ENCODE measurements at places on chromosomes 6 and 20.

DNA sequence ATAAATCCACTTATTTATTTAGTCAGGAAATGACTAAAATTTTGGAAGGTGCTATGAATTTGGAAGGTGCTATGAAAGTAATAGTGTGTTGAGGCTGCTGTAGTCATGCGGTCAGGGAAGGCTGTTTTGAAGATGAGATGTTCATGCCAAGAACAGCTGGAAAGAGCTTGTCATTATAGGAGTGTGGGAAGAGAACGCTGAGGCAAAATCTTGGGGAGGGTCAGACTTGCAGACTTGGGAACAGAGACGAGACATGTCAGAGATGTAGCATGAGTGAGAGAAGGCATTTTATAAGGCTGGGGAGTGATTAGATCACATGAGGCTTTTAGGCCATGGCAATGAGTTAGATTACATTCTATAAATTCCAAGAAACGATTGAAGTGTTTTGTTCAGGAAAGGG is 124.0 kb upstream of the B3GAT2 start:
- no peak for DNase-seq

DNA sequence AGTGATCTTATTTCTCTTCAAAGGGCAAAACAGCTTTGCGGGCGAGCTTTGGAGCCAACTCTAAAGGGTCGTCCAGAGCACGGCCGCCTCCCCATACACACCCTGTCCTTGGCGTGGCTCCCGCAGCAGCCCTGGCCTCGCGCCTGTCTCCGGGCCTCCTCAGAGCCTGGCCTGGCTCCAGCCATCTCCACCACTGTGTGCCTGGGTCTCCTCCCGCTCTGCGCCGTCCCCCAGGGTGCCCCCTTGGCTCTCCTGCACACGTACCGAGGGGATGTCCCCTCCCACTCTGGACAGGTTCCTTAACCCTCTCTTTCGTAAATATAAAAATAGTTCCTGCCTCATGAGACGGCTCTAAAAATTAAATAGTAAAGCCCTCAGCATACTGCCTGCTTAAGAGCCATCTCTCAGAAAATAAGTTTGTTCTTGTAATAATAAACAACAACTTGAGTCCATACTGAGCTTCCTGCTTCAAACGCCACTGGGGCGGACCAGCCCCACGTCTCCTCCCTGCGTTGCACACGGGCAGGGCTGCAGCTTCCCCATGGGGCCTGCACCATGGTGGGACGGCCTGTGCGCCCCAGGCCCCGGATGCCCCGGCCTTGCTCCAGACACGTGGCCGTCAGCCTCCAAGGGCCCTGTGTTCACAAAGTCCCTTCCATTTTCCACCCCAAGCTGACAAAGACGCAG is 226.2 kb downstream of the TTLL2 start:
- DNase-seq: no peak

- DNase-seq: no peak
These were observed 210.2 kb downstream of the KHDRBS2 start for GRCh38 chr6:62075869-62076268.

GRCh38 chr6:89025633-89026032 is 54.9 kb upstream of the PNRC1 start:
- DNase-seq: no peak

DNA sequence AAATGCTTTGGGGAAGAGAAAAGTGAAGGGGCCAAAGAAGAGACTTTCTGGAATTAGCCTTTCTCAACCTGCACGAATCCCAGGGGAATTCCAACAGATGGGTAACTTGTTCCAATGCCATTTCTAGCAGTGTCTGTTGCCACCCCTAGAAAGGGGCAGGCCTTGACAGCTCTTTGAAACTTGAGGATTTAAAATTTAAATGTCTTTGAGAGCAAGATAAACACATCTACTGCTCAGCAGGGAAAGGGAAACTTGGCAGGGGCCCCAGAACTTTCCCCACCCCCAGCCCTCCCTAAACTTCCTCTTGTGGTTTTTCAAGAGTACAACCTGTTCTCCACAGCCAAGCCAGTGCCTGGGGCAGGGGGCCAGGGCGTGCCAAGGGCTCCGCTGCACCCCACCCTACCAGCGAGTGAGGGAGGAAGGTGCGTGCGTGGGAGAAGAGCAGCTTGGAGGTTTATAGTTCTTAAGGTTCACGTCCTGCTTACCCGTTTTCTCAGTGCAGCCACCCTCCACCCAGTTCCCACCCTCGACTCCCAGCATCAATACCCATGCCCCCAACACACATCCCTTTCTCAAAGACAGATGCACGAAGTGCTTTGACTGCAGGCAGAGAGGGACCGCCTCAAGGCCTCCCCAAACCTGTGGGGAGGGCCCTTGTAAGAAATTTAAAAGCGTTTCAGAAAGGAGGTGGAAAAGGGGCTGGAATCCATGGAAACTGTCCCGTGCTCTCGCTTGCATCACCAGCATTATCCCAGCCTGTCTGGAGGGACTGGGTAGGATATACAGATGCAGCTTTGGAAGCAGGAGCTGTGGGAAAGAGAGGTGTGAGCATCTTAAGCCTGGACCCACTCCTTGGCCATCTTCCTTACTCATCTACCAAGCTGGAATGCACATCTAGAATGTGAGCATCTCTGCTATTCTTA is 4.5 kb upstream of the TAF8 start:
- DNase-seq: peak; percentile 69

- no peak for DNase-seq
These were observed 516 bp downstream of the TMEM151B start for GRCh38 chr6:44270526-44271405.

GRCh38 chr6:143053856-143054255 is 6.8 kb upstream of the AIG1 start:
- DNase-seq: no peak

GRCh38 chr6:106081715-106082114 is 4.4 kb upstream of the PRDM1 start:
- no peak for DNase-seq

GRCh38 chr6:11391934-11392777 is 145.4 kb upstream of the TMEM170B start:
- DNase-seq: no peak

GRCh38 chr6:10747251-10747972 is at the start of gene TMEM14B:
Gene TMEM14B (plus strand): TSS chr6:10747805. CDS start chr6:10749246, 1,441 bp downstream.
- DNase-seq: peak; percentile 100

DNA sequence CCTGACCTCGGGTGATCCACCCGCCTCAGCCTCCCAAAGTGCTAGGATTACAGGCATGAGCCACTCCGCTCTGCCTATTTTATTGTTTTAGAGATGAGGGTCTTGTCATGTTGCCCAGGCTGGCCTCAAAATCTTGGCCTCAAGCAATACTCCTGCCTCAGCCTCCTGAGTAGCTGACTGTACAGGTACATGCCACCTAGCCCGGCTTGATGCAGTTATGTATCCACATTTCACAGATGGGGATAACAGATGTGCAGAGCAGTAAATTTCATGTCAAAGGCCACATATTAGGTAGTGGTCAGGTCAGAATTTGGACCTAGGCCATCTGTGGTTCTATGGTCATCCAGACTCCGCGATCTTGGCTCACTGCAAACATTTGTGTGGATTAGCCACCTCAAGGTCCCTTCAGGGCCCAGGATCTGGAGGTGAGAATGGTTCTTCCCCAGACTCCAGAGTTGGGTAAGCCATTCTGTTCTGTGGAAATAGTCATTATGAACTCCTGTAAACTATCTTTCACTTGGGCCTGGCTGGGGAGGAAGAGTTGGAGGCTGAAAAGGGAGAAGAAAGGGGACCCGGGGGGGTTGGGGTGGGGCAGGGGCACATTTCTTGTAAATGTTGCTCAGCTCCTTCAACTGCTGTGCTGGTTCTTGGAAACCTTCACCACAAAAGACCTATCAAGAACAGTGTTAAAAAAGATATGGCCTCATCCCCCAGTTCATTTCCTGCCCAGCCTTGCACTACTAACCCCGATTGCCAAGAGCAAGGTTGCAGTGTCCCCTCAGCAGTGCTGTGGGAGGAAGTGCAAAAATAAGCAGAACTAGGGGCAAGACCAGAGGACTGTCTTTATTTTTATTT is 13.0 kb downstream of the PIM1 start:
- peak; percentile 34 for DNase-seq

- no peak for DNase-seq
These were observed 53.9 kb downstream of the FAM120B start for GRCh38 chr6:170360476-170360875.

- DNase-seq: no peak
These were observed 512.7 kb upstream of the ZNF337 start for GRCh38 chr20:26209171-26209941.

GRCh38 chr6:168410554-168411011 is 30.4 kb upstream of the SMOC2 start:
- no peak for DNase-seq

GRCh38 chr6:34858681-34859080 is 29.2 kb downstream of the TAF11 start:
- no peak for DNase-seq

GRCh38 chr6:52243282-52243893 is 912 bp downstream of the IL17F start:
- DNase-seq: no peak

- no peak for DNase-seq
These were observed 320.4 kb upstream of the CDH4 start for GRCh38 chr20:60931696-60932095.

GRCh38 chr6:163344411-163344810 is 70.1 kb upstream of the QKI start:
- DNase-seq: no peak

DNA sequence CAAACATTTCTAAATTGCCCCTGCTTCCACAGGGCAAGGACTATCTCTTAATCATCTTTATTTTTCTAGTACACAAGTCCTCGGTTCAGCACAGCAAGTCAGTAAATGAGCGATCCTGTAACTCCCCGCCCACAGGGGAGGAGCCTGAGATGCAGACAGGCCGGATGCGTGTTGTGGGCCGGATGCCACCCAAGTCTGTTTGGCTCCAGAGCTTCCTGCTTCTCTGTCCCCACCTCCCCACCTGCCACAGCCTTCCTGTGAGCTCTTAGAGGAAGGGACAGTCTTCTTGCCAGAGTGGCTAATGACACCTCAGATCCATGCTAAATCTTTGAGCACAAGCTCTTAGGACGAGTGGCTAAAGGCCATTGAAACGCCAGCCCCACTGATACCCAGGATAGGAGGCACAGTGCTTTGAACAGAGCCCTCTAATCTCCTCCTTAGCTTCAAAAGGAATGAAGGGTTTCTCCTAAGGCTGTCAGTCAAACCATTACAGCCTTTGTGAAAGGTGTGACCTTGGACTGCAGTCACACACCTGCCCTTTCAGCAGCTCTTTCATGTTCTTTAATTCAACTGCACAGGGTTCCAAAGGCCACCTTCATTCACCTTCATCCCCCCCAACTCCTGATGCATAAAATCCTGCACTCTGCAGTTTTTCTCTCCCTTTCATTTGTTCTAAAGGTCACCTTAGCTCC is 264.3 kb downstream of the TFAP2C start:
- DNase-seq: no peak

DNA sequence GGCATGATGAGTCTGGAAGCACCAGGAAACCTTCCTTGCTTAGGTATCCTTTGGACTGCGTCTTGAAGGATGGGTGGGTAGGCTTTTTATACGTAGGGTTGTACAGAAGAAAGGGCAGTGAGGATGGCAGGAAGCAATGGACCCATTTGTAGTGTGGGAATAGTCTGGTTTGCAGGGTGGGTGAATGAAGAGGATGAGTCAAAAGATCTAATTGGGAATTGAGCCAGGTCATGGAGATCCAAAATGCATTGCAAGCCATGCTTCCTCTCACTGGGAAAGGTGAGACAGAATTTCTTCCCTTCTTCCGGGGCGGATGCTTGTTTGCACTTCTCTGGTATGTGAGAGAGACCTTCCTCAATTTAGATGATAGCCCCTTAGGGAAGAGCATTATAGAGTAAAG is 10.1 kb upstream of the BTBD3 start:
- DNase-seq: no peak

GRCh38 chr6:5439749-5440148 is 178.4 kb downstream of the FARS2 start:
- no peak for DNase-seq

GRCh38 chr6:159801935-159802334 is 1.9 kb downstream of the PNLDC1 start:
- no peak for DNase-seq

DNA sequence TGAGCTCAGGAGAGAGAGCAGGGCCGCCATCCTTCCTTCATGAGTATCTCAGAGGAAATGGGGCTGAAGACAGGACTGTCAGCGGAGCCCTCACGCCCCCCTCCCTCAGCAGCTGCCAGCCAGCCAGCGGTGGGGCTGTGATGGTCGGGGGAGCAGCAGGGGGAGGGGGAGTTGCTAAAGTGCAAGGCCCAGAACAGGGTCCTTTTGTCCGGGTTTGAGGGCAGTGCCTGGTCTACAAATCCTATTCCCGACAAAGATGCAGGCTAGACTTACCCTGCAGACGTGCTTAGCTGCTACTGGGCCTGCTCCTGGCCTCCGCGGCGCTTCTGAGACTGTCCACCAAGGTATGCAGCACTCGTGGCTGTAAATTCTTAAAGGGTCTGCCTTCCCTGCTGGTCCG is 593.4 kb upstream of the CDH4 start:
- no peak for DNase-seq

DNA sequence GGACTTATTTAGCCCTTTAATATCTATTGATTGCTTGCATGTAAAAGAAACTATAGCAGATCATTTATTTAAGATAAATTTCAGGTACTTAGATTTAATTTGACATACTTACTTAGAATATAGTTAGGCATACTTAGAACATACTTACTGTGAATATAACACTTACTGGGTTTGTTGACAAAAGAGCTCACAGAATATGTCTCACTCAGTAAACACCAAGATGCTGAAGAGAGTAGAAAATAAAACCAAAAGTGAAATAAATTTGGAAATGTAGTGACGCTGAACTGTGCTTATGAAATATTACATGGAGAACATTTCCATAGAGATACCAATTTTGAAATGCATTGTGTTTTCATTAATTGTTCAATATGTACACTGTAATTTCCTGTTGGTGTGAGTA is 615.4 kb upstream of the MAN1A1 start:
- DNase-seq: no peak

DNA sequence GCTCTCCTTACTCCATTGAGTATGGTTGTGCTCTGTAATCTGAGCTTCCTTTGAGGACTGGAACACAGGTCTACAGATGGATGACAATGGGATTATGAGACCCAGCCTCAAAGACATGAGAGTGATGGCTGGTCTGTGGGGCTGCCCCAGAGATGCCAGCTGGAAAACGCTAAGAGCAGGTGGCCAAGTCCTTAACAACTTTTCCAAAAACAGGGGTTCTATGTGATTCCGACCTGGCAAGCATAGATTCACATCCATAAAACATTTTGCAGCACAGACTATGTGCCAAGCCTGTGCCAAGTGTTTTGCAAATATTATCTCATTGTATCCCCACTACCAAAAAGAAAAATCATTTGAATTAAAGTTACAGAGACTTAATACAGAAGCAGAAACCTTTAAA is 270.4 kb downstream of the PTPRT start:
- DNase-seq: no peak

- DNase-seq: no peak
These were observed 125.8 kb upstream of the NXT1 start for GRCh38 chr20:23224806-23225205.

- no peak for DNase-seq
These were observed 23.8 kb upstream of the DUSP22 start for GRCh38 chr6:268394-268935.

- no peak for DNase-seq
These were observed 174.5 kb upstream of the SNX9 start for GRCh38 chr6:157648561-157648960.

GRCh38 chr6:157770946-157771345 is 52.1 kb upstream of the SNX9 start:
- no peak for DNase-seq

Data from stimulated activated CD4-positive, alpha-beta T cell treated with anti-CD3 and anti-CD28 coated beads, Interleukin-12 subunit alpha, Interleukin-12 subunit beta, amount 100 ng/mL, for 4 hours (primary cell).